RPMI8226 (cell line): ENCODE measurements at places on chromosomes 16 and 17.
A peak's percentile ranks its signal among the peaks of the same experiment; 100 is the strongest.

GRCh38 chr16:13041180-13041579 is 139.8 kb downstream of the SHISA9 start:
- DNase-seq = no peak

- no peak for DNase-seq
Measured at GRCh38 chr17:64343833-64344637, 46.6 kb downstream of the PECAM1 start.

- peak; percentile 69 for DNase-seq
Measured at GRCh38 chr17:79844869-79845600, 5.8 kb upstream of the CBX4 start.

- no peak for DNase-seq
Measured at GRCh38 chr16:9800186-9800738, 382.0 kb downstream of the GRIN2A start.

- DNase-seq = peak; percentile 17
Measured at GRCh38 chr17:10059684-10060211, 138.7 kb downstream of the GAS7 start.

DNA sequence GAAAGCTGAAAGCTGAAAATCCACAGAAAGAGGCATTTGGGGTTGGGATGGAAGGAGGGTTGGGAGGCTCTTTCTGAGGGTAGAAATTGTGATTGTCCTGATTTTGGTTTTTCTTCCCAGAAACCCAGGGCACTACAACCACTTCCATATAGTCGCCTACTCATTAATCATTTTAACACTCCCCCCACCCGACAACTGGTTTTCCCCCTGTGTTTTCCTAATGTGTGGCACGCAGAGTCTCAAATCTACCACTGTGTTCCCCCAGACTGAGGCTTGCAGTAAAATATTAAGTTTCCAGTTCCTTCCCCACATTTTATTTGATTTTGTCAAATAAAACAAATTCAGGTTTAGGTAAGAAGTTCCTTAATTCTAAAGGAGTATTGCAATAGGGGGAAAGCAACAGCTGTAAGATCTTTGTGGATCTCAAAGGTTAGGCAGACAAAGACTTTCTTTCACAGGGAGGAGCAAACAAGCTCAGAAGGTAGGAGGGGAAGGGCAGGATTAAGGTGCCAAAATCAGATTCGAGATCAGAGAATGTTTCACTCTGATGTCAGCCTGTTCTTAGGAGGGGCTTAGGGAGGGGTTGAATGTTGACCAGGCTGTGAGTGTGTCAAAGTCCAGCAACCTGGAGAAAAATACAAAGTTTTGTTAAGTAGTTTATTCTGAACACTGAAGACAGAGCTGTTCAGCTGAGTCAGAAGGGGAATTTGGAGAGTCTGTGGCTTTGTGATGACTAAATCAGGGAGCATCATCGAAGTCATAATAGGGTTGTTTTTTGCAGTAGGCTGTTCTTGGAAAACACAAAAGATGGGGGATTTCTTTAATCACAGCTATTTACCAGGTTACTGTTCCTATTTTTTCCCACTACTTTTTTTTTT is 3.6 kb downstream of the ZNF267 start:
- DNase-seq = peak; percentile 59

DNA sequence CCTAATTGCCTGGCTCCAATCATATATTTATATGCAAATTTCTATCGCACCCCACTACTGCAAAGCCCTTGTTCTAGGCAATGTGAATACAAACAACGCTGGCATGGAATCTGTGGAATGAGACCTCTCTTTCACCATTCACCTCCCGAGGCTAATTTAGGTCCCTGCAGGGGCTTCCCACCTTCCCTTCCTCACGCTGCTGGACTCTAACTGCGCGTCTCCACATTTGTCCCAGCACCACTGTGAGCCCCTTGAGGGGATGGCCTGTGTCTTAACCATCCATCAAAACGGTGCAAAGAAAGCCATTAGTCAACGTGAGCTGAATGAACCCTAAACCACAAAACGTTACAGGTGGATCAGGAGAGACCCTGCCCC is 1.6 kb downstream of the TMEM114 start:
- DNase-seq = no peak

- DNase-seq = no peak
Measured at GRCh38 chr17:66432411-66432957, 130.1 kb downstream of the PRKCA start.

DNA sequence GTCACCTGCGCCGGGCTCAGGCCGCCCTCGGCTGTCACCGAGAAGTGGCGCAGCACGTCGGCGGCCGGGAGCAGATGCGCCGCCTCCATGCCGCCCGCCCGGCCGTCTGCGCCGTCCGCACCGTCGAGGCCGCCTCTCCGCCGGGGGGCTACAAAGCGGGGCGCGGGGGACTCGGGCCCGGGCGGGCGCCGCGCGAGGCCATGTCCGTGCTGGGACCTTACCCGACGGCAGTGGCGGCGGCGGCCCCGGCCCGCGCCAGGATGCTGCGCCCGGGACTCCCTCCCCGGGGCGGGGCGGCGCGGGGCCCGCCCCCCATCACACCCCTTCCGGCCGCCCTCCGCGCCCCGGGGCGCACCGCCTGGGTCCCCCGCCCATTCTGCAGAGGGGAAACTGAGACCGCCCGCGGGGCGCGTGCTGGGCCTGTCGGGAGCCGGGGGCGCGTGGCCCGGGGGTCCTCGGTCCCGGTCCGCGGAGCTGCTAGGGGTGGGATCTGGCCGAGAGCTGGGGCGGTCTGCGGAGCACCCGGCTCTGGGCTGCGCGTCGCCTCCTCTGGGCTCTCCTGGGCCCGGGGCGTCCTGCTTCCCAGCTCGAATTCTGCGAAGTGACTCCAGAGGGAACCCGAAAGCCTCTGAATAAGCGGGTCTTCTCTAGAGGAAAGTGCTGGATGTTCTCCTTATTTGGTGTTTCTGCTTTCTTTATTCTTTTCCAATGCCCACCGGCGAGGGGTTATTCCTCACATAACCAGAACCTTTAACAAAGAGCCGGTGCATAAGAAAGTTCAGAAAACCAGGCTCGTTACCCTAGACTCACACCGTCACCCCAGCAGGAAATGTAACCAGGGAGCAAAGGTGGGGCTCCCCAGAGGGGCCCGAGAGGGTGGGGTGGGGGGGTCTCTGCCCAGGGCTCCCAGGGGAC is at the start of gene ATP2A3:
Gene ATP2A3 (minus strand): TSS at position 235 of the 915 bp plus-strand sequence. CDS start 146 bp downstream, at position 89.
- DNase-seq = peak; percentile 80

GRCh38 chr16:66491716-66492064 is 58.2 kb downstream of the TK2 start:
- no peak for DNase-seq

DNA sequence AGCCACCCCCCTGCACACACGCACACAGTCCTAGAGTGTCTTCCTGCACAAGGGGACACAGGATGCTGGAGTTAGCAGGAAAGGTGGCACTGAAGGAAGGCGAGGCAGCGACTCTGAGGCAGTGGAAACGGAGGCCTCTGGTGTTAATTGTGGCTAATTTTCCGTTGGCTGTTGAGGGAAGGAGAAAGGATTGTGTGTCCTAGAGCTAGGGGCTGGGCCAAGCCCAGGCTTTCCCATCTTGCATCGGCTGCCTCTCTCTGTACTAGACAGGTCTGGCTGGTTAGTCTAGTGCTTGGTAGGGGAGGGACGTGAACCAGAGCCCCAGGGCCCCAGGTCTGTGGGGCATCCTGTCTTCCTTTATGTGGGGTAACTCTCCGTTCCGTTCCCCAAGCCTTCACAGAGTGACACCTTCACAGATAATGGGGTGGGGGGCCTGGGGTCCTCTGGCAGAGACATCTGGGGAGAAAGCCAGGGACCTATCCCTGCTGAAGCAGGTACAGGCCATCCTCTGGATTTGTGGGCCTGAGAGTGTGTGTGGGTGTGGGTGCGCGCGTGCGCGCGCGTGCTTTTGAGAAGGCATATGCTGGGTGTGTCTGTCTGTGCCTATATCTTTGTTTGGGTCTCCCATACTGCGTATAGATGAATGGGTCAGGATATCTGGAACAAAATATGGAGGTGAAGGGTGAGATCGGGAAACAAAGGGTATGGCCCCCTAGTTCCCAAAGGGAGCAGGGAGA is at the start of gene CHD3:
Gene CHD3 (plus strand): TSS at position 606 of the 737 bp plus-strand sequence. CDS start 212 bp downstream, outside the sequence.
- peak; percentile 24 for DNase-seq

DNA sequence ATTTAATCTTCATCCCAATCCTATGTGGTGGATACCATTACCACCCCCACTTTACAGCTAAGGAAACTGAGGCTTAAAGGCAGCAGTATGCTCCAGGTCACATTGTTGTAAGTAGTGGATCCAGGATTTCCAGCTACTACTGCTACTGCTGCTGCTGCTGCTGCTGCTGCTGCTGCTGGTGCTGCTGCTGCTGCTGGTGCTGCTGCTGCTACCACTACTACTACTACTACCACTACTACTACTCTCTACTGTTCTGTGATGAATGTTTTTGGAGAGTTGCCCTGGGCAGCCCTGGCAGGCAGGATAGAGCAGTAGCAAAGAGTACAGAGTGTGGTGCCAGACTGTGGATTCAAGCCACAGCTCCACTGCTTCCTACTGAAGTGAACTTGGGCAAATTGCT is 49.3 kb upstream of the SLC12A3 start:
- no peak for DNase-seq

DNA sequence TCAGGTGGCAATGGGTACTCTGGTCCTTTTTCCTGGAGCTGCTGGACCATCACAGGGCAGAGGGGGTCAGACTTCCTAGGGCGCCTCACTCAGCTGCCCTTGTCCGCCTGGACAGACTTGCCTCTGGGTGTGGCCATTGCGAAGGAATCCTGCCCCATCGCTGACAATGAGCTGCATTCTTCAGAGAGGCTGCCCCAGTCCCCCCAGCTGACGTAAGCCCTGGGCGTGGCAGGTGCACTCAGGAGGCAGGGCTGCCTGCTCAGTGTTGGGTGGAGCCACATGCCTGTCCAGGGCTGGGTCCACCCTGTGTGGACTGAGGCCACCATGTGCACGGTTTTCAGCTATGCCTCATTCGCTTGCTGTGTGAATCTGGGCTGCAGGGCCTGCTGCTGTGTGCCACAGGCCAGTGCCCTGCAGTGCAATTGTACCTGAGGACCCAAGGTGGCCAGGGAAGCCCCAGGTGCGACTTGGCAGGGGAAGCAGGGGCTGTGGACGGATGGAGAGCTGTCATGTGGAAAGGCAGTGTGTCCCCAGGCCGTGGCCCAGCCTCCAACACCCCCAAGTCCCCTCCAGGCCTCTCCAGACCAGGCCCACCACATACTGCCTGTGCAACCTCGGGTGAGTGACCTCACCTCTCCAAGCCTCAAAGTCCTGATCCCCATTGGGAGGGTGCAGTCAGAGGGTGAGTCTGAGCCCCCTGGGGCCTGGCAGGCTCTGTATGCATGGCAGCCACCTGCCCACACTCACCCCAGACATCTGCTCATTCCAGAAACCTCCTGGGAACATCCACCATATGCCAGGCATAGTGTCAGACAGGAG is 14.0 kb upstream of the MPRIP start:
- DNase-seq = no peak

GRCh38 chr17:75557075-75557851 is 30.3 kb upstream of the MYO15B start:
- DNase-seq = no peak

GRCh38 chr17:41655611-41656111 is 31.3 kb upstream of the KRT17 start:
- no peak for DNase-seq

DNA sequence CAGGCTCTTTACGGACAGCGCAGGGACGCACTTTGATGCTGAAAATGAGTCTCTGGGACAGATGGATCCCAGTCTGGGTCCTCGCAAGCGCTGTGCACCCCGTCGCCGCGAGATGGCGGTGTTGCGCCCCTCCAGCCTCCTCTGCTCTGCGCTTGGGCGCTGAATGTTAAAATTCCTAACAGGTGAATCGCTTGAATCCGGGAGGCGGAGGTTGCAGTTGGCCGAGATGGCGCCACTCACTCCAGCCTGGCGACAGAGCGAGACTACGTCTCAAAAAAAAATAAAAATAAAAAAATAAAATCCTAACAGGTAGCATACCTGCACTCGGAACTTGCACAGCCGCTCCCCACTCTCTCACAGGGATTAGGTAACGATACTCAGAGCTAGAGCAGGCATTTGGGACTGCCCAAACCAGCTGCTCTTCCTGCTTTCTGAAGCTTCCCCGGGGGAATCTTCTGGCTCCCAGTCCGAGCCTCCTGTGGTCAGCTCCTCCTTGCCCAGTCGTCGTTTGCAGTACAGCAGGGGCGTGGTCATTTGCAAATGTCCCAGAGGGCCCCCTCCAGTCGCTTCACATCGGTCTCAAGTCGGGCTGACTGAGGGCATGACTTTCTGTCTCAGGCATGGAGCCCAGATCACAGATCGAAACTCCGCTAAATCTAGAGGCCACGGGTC is 26.2 kb upstream of the OSGIN1 start:
- DNase-seq = peak; percentile 63

GRCh38 chr17:41739661-41740352 is 5.4 kb upstream of the HAP1 start:
- no peak for DNase-seq

- peak; percentile 55 for DNase-seq
Measured at GRCh38 chr16:70770626-70771552, 30.1 kb downstream of the VAC14 start.

- no peak for DNase-seq
Measured at GRCh38 chr16:23072084-23072599, 77.1 kb downstream of the USP31 start.

- no peak for DNase-seq
Measured at GRCh38 chr16:9192746-9193145, 101.3 kb downstream of the HAPSTR1 start.

DNA sequence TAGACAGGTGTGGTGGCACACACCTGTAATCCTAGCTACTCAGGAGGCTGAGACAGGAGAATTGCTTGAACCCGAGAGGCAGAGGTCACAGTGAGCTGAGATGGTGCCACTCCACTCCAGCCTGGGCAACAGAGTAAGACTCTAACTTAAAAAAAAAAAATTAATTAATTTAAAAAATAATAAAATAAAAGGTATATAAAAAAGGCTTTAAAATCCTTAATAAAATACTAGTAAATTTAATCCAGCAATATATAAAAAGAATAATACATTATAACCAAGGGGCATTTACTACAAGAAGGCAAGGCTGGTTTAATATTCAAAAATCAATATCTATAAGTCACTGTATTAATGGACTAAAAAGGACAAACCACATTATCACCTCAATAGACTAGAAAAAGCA is 44.8 kb upstream of the MNT start:
- no peak for DNase-seq

- no peak for DNase-seq
Measured at GRCh38 chr16:1099189-1100083, 3.4 kb upstream of the C1QTNF8 start.

- no peak for DNase-seq
Measured at GRCh38 chr17:31050948-31051347, 43.8 kb upstream of the NF1 start.

GRCh38 chr17:65557349-65558310 is 3.8 kb downstream of the AXIN2 start:
- DNase-seq = no peak

GRCh38 chr16:85047867-85048455 is 20.4 kb downstream of the KIAA0513 start:
- no peak for DNase-seq

- DNase-seq = no peak
Measured at GRCh38 chr16:54954220-54954619, 23.6 kb downstream of the IRX5 start.
